ENCODE measurements at places on chromosomes 7 and 10. TPM values are rescaled to one million over a fixed set of nuclear protein-coding genes. Genes with fewer than 3 reads are reported as not detected.

- no peak for DNase-seq
These were observed 59.4 kb upstream of the ASAH2 start for GRCh38 chr10:50310560-50311174.

GRCh38 chr10:78804411-78805032 is 264.2 kb upstream of the ZMIZ1 start:
- DNase-seq, result no peak

- no peak for DNase-seq
These were observed 5.4 kb downstream of the FERD3L start for GRCh38 chr7:19139706-19140327.

- DNase-seq, result peak; percentile 47
These were observed 303.4 kb downstream of the PCLO start for GRCh38 chr7:82859106-82859850.

CFAP70 gene
- 0.28 TPM for total RNA-seq

CALHM1 gene
- total RNA-seq, result not detected

DNA sequence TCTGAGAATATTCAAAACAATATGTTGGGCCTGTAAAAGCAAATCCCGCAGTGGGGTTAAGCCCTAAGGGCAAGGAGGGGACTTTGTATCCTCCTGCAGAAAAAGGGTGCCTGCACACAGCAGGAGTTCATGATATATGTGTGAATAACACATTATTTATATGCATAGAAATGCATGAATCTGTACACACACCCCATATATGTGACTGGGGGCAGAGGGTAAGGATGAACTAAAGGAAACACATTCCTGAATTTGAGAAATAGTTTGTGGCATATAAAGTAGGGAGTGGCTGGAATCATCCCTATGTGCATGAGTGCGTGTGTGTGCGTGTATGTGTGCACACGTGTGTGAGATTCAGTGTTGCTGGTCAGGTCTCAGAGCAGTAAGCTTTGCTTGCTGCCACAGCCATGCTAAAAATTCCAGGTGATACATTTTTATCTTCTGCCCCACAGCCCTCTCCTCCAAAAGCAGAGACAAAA is 18.9 kb downstream of the ENO4 start:
- DNase-seq, result no peak

GRCh38 chr7:45417735-45418134 is 156.4 kb upstream of the ADCY1 start:
- no peak for DNase-seq

- DNase-seq, result no peak
These were observed 723.5 kb upstream of the GALNT17 start for GRCh38 chr7:70408477-70408876.

DNA sequence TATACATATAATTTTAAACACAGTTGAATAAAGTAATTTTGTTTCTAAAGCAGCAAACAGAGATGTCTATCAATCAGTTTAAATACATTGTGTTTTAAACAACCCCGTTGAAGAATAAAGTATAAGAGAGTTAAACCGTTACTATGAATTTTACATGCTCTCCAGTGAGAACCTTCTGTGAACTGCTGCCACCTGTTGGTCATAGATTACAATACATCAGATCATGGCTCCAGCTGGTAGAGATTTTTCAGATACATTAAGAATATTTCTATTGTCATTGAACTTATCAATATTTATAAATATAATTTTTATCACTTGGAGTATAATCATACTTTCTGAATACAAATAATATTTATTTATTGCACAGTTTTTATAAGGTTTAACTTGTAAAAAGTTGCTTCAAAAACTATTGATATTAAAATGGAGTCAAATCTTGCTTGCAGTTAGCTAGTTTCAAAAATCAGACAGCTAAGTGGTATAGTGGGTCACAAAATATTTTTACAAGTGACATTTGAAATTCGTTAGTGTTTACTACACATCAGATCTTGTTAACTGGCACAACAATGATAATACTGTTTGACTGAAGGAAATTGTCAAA is 561.2 kb upstream of the PHF14 start:
- DNase-seq, result no peak

MYPN gene
- total RNA-seq, result 0.14 TPM

DNA sequence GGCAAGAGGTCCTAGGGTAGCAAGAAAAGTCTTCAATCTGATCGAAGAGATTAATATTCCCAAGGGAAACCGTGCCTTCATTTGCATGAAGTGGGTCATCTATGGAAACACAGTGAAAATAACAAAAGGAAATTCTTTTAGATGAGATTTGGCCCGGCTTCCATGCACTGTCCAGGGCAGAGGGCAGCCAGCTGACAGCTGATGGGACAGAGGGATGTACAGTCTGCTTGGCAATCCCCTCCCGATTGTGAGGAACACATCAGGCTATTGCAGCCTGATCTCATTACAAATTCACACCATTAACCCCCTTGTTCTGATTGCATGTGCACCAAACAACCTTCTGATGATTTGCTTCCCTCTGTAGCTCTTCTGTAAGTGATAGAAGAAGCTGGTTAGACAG is 105.3 kb downstream of the FRMD4A start:
- DNase-seq, result no peak

GRCh38 chr10:78354101-78354500 is 320.4 kb downstream of the RPS24 start:
- DNase-seq, result no peak

NEUROD6 gene
- total RNA-seq, result not detected

DNA sequence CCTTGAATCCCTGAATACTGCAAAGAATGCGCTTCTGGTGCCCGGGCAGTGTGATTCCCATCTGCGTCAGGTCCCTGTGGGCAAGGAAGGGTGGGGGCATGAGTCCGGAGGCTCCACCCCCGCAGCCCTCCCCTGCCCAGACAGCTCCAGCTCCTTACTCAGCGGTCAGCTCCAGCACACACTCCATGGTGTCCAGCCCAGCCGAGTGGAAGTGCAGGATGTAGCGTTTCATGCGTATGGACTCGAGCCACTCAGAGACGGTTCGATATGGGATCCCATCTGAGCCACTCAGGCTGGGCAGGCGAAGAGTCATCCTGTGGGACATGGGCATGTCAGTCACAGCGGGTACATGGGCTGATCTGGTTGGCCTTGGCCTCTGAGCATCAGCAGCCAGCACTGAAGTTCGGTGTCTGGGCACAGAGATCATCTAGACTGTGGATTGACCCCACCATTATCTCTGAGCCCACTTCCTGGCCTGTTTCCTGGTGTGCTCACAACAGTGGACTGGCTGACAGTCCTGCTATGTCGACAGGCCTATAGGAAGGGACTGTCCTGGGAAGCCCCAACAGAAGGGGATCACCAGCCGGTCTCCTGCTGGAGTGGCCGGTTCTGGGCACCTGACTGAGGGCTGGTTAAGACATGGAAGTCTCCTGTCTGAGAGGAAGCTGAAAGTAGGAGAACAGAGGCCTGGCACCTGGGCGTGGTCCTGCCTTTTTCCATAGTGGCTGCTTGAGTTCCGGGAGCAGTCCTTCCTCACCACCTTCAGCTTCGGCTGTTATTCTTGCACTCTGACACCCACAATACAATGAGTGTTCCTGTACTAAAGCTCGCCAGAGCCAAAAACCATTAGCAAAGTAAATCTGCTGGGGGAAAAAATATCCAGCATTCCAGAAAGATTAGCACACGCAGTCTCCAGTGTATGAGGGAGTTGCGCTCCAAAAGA is 10.6 kb downstream of the ZYX start:
- peak; percentile 62 for DNase-seq

DMBT1 gene
- total RNA-seq, result not detected

DNA sequence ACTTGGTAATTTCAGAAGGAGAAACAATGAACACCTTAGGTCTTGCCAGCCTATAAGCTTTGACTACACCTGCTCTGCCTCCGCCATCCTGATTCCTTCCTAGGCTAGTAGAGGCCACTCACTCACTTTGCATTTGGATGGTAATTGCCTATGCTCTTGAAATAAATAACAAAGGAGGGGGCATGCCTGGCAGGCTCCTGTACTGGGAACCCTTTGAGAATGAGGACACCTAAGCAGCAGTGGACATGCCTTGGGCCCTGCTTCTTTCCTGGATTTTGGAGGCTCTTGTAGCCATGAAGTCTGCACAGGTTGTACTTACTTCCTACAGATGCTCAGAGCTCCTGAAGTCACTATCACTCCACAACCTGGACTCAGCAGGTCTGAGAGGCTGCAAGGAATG is 65.8 kb downstream of the BLNK start:
- no peak for DNase-seq

DNA sequence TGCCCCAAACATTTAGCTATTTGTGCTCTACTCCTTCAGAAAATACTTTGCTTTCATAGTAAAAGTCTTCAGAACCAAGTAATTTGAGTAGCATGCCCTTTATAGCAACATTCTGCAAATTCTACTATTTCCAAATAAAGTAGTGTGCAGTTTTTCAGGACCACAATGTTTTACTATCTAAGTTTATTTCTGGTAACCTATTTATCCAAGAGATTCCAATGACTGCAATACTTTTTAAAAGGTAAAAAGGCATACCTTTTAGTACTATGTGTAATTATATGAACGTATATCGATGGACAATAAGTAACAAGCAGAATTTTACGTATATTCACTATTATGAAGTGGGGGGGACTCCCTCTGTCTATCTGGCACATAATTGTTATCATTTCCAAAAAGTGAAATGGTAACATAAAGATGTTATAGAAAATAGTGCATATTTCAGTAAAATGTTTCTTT is 6.9 kb upstream of the CAV2 start:
- DNase-seq, result no peak

DNA sequence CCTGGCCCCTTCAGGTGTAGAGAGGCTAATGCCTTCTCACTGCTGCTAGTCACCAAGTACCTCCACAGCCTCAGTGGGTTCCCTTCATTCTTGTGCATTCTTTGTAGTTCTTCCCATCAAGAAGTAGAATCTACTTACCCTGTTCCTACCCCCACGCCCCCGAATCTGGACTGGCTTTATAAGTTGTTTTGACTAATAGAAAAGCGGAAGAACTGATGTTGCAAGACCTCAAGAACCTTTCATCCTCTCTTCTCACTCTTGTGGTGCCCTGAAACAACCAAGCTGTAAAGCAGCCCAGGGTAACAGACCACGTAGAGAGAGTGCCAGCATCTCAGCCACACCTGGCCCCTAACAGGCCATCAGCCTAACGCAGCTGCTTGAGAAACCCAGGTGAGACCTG is 23.2 kb upstream of the LAMB1 start:
- DNase-seq, result no peak

DNA sequence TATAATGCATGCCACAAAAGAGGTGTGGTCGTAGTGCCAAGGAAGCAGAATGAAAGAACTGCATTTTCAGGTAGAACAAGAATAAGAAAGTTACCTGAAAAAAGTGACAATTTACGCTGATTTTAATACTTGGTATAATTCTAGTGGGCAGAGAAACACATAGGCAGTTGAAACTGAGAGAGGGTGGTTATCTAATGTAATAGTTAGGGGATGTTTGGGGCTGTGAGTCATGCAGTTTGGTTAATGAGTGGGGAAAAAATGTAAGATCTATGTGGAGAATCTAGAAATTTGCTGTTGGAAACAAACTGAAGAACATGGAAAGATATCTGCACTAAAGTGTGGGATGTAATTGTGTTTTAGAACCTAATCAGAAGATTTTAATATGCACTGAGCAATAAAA is 33.7 kb downstream of the ZNF37A start:
- no peak for DNase-seq

GRCh38 chr10:111335826-111336225 is 259.0 kb downstream of the ADRA2A start:
- DNase-seq, result no peak

DNA sequence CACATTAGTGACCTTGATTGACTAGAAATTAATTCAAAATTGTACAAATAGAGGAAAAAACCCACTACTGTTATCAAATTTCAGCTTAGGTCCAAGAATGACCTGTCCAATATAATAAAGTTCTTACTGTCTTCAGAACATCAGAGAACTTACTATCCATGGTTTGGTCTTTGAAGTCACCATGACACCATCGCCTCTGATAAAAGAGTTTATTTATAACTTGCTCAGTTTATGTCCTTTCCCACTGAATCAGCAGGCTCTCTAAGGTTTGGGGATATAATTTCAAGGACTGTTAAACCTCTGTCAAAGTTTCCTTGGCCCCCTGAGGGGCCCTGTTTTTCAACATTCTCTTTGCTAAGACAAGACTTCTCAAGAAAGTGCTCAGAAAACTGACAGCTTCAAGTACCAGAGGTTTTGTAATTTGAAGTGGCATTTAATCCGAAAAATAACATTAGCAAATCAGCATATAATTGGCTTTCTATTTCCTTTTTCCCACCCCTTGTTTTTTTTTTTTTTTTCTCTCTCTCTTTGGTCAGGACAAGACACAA is 191.7 kb upstream of the FERD3L start:
- DNase-seq, result no peak

TUBB8 gene
- not detected for total RNA-seq

FAM200A gene
- 5.4 TPM for total RNA-seq

GRCh38 chr7:29442146-29442545 is 121.5 kb upstream of the PRR15 start:
- no peak for DNase-seq

DNA sequence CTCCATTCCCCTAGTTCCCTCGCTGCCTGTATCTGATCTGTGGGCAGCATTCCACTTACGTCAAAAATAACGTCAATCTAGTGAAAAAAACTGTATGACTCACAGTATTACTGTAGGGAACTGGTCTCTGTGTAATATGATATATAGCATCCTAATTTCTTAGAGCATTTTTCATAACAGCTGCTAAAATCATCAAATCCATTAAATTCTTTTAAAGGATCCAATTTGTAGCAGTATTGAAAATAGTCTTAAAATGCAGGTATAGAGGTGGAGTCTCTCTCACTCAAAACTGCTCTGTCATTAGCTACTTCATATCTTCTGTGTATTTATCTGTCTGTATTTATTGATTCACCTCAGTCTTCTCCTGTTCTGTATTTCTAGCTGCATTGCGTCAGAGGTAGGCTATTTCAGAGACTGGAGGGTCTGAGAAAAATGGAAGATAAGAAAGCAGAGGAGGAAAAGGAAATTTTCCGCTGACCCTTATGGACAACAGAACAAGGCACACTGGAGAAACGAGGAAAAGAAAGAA is 59.9 kb downstream of the PON1 start:
- no peak for DNase-seq

GRCh38 chr10:23408330-23408976 is 30.4 kb upstream of the OTUD1 start:
- DNase-seq, result no peak

- DNase-seq, result no peak
These were observed 19.5 kb downstream of the KCNMA1 start for GRCh38 chr10:77618117-77618516.

TEX47 gene
- not detected for total RNA-seq

GRCh38 chr10:47261121-47261520 is 38.9 kb upstream of the GDF10 start:
- no peak for DNase-seq

GRCh38 chr10:75476569-75476968 is 45.1 kb downstream of the LRMDA start:
- no peak for DNase-seq

- no peak for DNase-seq
These were observed 6.3 kb downstream of the NPFFR1 start for GRCh38 chr10:70277396-70278030.

- no peak for DNase-seq
These were observed 11.7 kb downstream of the FBXW4 start for GRCh38 chr10:101683276-101683675.

GRCh38 chr7:22377703-22378102 is 20.7 kb upstream of the RAPGEF5 start:
- DNase-seq, result no peak
